Small intestine (tissue), 16 donors: ENCODE measurements at places on chromosomes 1 and 21.

DNA sequence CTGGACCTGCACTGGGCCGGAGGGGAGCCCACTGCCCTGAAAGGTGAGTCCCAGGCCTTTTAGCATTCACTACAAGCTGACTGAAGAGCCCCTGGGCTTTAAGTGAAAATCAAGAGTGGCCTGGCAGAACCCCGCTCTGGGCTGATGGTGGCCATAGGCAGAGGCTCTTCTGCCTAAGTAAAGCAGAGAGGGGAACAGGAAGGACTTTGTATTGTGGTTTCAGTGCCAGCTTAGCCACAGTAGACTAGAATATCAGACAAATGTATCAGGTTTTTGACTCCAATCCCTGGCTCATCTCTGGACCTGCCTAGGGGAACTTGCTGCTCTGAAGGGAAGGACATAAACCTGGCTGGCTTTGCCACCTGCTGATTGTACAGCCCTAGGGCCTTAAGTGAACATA lies 10.2 kb upstream of the HENMT1 start:
- H3K36me3 ChIP-seq: no peaks in the 10 kb centered on the region
- H3K4me1 ChIP-seq: no peaks in the 10 kb centered on the region
- no peak overlapping the region for H3K4me3 ChIP-seq
- no peaks in the 10 kb centered on the region for H3K27me3 ChIP-seq
- DNase-seq: no peak
- H3K27ac ChIP-seq: no peak overlapping the region

DNA sequence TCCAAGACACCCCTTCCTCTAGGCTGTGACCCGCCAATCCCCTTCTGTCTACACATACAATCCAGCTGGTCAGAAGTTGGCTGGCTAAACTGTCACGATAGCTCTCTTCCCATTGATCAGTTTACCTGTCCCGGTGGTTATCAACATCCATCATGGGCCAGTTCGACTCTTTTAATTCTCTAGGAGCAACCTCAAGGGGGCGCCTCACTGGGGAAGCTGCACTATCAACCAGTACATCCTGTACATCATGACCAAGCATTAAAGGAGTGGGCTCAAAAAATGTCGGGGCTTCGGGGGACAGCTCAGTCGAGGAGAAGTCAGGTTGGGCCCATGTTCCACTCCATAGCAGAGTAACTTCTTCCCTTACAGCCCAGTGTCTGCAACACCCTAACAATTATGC lies 53.2 kb upstream of the B3GALNT2 start:
- H3K4me1 ChIP-seq: no peaks in the 10 kb centered on the region
- H3K4me3 ChIP-seq: no peak overlapping the region
- H3K27ac ChIP-seq: no peak overlapping the region
- H3K36me3 ChIP-seq: no peaks in the 10 kb centered on the region
- no peaks in the 10 kb centered on the region for H3K27me3 ChIP-seq

DNA sequence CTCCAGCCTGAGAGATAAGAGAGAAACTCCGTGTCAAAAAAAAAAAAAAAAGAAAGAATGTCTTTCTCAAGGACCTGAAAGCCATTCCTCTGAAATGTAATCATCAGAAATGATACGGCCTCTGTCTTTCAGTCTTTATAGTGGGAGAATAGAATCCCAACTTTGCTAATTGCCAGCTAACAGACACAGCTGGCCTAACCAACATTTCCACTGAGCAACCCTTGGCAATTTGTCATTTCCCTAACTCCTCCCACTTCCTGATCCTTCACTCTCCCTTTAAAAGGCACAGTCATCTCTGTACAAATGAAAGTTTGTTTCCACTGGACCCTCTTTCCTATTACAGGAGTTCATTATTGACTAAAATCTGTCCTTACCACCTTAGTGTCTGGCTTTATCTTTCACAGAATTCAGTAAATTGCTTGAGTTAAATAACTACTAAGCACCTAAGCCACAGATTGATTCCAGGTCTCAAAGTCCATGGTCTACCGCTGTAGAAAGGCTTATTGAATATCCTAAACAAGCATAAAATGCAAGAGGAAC lies 4.3 kb upstream of the CBR1 start:
- DNase-seq: peak; percentile 72
- no peak overlapping the region for H3K4me3 ChIP-seq
- H3K4me1 ChIP-seq: peaks cover 4% of the 10 kb centered on the region
- H3K27ac ChIP-seq: peak overlapping the region; percentile 57

DNA sequence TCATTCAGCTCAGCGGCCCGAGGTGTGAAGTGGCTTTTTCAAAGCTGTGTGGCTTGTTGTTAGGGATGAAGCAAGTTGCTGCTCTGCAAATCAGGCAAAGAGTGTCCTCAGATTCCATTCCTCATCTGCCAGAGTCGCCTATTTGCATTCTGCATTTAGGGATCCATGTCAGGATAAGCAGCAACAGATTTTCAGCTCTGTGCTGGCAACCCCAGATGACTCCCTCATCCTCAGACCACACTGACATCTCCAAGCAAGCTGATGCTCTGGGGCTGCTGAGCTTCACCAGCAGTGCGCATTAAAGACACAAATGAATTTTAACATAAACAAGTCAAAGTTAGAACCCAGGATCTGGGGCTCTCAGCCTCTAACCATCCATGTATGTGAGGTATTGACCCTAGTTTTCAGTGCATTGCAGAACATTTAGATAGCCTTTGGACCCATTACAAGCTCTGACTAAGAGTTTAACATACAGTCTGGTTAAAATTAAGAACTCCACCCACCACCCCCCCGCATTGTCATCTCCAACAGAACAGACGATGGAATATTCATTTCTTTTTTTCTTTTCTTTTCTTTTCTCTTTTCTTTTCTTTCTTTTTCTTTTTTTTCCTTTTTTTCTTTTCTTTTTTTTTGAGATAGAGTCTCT lies 10.9 kb downstream of the CFAP107 start:
- no peaks in the 10 kb centered on the region for H3K4me1 ChIP-seq
- H3K4me3 ChIP-seq: no peak overlapping the region
- H3K27ac ChIP-seq: no peak overlapping the region
- peaks cover 5% of the 10 kb centered on the region for H3K27me3 ChIP-seq
- DNase-seq: peak; percentile 51

- no peak overlapping the region for H3K27ac ChIP-seq
- DNase-seq: no peak
- no peak overlapping the region for H3K4me3 ChIP-seq
- H3K36me3 ChIP-seq: no peaks in the 10 kb centered on the region
- H3K27me3 ChIP-seq: no peaks in the 10 kb centered on the region
- H3K4me1 ChIP-seq: no peaks in the 10 kb centered on the region
Measured at GRCh38 chr1:228512781-228513198, 25.6 kb downstream of the RNF187 start.

- H3K36me3 ChIP-seq: no peaks in the 10 kb centered on the region
- no peaks in the 10 kb centered on the region for H3K4me1 ChIP-seq
- no peaks in the 10 kb centered on the region for H3K27me3 ChIP-seq
- H3K4me3 ChIP-seq: no peak overlapping the region
- no peak overlapping the region for H3K27ac ChIP-seq
- DNase-seq: no peak
Measured at GRCh38 chr21:31623664-31624063, 35.8 kb upstream of the SOD1 start.

DNA sequence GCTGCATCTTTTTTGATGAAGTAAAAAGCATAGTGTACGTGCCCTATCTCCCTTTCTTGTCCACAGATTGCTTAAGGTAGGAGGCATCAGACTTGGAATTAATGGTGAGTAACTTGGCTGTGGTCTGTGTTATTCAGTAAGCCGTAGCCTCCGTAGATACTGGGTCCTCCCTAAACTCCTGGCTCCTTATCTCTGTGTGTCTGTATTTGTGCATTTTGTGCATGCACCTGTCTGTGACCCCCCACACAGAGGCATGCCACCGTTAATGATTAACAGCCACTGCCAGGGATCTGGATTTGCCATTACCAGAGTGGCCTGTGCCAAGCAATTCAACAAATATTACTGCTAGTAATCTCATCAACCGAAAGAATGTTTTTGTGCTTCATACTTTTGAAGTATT lies 31.9 kb downstream of the MAP3K21 start:
- H3K4me3 ChIP-seq: no peak overlapping the region
- no peaks in the 10 kb centered on the region for H3K36me3 ChIP-seq
- H3K27me3 ChIP-seq: no peaks in the 10 kb centered on the region
- peak; percentile 87 for DNase-seq

DNA sequence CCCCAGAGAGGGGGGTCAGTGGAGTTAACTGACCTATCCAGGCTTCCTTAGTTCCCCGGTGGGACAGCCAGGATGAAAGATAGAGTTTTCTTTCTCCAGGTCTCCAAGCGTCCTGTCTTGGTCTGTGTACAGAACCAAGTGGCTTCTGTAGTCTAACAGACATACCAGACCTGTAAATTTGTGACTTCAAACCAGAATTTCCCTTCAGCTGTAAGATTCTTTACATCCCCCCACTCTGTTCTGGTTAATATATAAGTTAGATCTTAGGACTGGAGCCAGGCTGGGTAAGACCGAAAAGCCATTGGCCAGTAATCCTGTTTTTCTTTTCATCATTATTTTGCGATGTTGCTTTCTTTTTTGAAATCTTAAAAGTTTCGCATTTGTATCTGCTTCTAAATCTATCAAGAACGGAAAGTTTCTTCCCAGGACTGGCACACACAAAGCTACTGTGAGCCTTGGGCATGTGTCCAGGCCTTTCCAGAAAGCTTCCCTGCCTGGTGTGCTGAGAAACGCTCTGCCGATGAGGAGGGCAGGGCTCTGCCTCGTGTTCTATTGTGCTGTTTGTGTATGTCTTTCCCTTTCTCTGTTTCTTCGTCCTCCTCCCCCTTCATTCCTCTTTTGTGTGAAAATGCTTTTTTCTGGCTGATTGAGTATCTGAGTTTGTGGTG lies 72.3 kb downstream of the RGL1 start:
- peaks cover 26% of the 10 kb centered on the region for H3K4me1 ChIP-seq
- no peaks in the 10 kb centered on the region for H3K36me3 ChIP-seq
- no peaks in the 10 kb centered on the region for H3K27me3 ChIP-seq
- H3K27ac ChIP-seq: peak overlapping the region; percentile 44

DNA sequence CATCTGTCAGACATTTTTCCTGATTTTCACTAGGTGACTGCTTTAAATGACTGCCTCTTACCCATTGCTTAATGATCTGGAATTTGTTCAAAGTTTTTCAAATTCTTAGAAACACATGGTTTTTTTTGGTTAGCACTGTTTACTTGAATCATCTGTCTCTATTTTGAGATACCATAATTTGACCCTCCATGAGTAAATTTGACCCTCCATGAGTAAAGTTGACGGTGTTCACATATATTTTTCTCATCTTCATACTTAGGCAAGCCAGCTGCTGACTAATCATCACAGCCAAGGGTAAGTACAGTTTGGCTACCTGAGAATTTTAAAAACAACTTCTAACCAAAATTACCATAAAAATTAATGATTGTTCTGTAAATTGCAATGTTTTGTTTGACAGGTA lies 586.5 kb downstream of the PTBP2 start:
- H3K27ac ChIP-seq: no peak overlapping the region
- no peak for DNase-seq
- H3K4me3 ChIP-seq: no peak overlapping the region

- H3K4me3 ChIP-seq: no peak overlapping the region
- H3K36me3 ChIP-seq: no peaks in the 10 kb centered on the region
- no peaks in the 10 kb centered on the region for H3K4me1 ChIP-seq
- no peak for DNase-seq
Measured at GRCh38 chr1:188462837-188463236, 1634.1 kb downstream of the PLA2G4A start.

DNA sequence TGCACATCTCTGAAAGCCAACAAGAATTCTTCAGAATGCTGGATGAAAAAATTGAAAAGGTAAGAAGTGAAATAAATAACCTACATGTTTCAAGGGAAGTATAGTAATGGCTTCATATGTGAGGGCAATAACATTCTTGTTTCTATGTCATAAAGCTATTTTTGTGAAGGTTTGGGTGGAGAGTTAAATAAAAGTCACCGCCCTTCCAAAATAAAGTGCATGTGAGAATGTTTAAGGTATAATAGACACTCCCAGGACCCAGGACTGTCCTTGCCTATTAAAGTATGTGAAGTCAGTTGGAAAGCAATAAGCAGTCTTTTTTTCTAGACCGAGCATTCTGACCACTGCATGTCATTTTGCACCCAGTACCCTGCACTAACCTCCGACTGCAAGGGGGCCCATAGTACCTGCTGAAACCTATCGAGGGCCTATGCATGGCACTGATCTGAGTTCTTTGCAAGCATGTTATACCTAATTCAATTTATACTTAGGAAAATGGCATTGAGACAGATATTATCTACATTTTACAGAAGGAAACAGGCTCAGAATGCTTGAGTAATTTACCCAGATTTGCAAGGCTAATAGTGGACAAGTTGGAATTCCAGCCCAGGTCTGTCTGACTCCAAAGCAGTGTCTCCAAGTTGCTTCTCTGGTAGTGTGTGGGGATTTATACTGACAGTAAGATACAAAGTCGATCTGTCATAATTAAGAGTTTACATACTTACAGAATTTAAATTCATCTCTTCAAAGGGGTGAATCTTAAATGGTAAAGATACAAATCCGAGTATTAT lies 156.1 kb downstream of the EDEM3 start:
- H3K4me3 ChIP-seq: no peak overlapping the region
- DNase-seq: no peak
- no peaks in the 10 kb centered on the region for H3K4me1 ChIP-seq
- H3K36me3 ChIP-seq: peaks cover 2% of the 10 kb centered on the region
- H3K27ac ChIP-seq: no peak overlapping the region

- no peaks in the 10 kb centered on the region for H3K27me3 ChIP-seq
- H3K4me1 ChIP-seq: no peaks in the 10 kb centered on the region
- peak; percentile 70 for DNase-seq
- H3K27ac ChIP-seq: no peak overlapping the region
- H3K36me3 ChIP-seq: no peaks in the 10 kb centered on the region
- H3K4me3 ChIP-seq: no peak overlapping the region
Measured at GRCh38 chr1:201376464-201377374, 761 bp downstream of the TNNT2 start.
